ENCODE measurements at places on chromosomes 5 and 9. TPM values are rescaled to one million over a fixed set of nuclear protein-coding genes. Genes with fewer than 3 reads are reported as not detected.

DNA sequence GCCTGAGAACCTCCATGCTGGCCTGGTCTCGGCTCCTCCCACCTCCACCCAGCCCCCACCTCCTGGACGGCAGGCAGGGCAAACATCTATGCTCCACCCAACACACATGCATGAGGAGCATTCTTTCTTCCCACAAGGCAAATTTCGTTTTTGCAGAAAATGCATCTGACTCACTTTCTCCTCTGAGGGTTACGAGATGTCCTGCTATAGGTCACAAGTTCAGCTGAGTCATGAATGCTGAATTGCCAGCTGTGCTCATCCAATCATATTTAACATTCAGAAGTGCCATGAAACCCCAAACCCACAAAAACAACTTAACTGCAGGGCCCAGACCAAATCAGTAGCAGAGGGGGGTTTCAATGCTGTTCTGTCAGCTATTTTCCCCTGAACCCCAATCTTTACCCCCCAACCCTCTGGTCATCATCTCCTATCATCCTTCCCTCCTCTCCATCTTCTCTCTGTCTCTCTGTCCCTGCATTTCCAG, 39.0 kb upstream of the OSMR start:
- no peak for DNase-seq

GRCh38 chr9:81074221-81074620, 615.1 kb downstream of the TLE1 start:
- no peak for DNase-seq

GRCh38 chr5:173997331-173997730, 8.4 kb downstream of the C5orf47 start:
- DNase-seq = no peak

The HAUS6 gene
- 18.3 TPM for total RNA-seq

The TAF11L14 gene
- not detected for total RNA-seq

The GMCL2 gene
- not detected for total RNA-seq

The CNTFR gene
- 170 TPM for total RNA-seq

Measured in glutamatergic neuron (in vitro differentiated cells).